ENCODE measurements at places on chromosomes 5 and 9. TPM values are rescaled to one million over a fixed set of nuclear protein-coding genes. Genes with fewer than 3 reads are reported as not detected.

SLC46A2 gene
- not detected for total RNA-seq

ADAMTS6 gene
- 11.5 TPM for total RNA-seq

FCHSD1 gene
- 33.1 TPM for total RNA-seq

SLC36A2 gene
- total RNA-seq = not detected

NIPBL gene
- 66.7 TPM for total RNA-seq

SPOCK1 gene
- total RNA-seq = 48.5 TPM

FOXD4L4 gene
- 0.36 TPM for total RNA-seq

S100Z gene
- total RNA-seq = 0.87 TPM

LPAR1 gene
- 125 TPM for total RNA-seq

GADD45G gene
- total RNA-seq = 4.7 TPM

SPATA6L gene
- 3.8 TPM for total RNA-seq

MARCHF11 gene
- total RNA-seq = not detected

HK3 gene
- total RNA-seq = 38.8 TPM

GRIA1 gene
- total RNA-seq = 6.5 TPM

UBE2QL1 gene
- 1.6 TPM for total RNA-seq

MEF2C gene
- 186 TPM for total RNA-seq

TUSC1 gene
- 22.1 TPM for total RNA-seq

CD274 gene
- 3.8 TPM for total RNA-seq

SPEF2 gene
- total RNA-seq = 4.4 TPM

FGFR4 gene
- total RNA-seq = 0.23 TPM

C1QTNF2 gene
- total RNA-seq = 13.5 TPM

NR2F1 gene
- 10.0 TPM for total RNA-seq

SPINK4 gene
- not detected for total RNA-seq

ESM1 gene
- 1.1 TPM for total RNA-seq

PCDHGB3 gene
- total RNA-seq = 9.7 TPM

SEMA4D gene
- 24.7 TPM for total RNA-seq

C6 gene
- total RNA-seq = 3.0 TPM

NTNG2 gene
- total RNA-seq = 1.8 TPM

ADAMTSL2 gene
- total RNA-seq = 20.9 TPM

ELOVL7 gene
- total RNA-seq = 10.5 TPM

TBC1D2 gene
- 12.4 TPM for total RNA-seq

NTMT1 gene
- 25.6 TPM for total RNA-seq

DIRAS2 gene
- not detected for total RNA-seq

CDC25C gene
- total RNA-seq = not detected

SUSD3 gene
- total RNA-seq = 10.3 TPM

C5orf58 gene
- not detected for total RNA-seq

SELENOP gene
- 219 TPM for total RNA-seq

SHC3 gene
- 6.9 TPM for total RNA-seq

DIPK1B gene
- 13.6 TPM for total RNA-seq

ADAMTS16 gene
- total RNA-seq = 0.81 TPM

ROR2 gene
- 5.8 TPM for total RNA-seq

CCDC183 gene
- 0.58 TPM for total RNA-seq

TMED9 gene
- total RNA-seq = 137 TPM

IL4 gene
- total RNA-seq = not detected

LCN6 gene
- total RNA-seq = 17.4 TPM

ENTR1 gene
- 27.1 TPM for total RNA-seq

DNAH5 gene
- total RNA-seq = 0.36 TPM

PCDHB13 gene
- total RNA-seq = 6.7 TPM

FBP2 gene
- total RNA-seq = not detected

NADK2 gene
- total RNA-seq = 32.0 TPM

All from aorta (tissue), 5 donors.